ENCODE measurements at places on chromosomes 3 and 15.

GRCh38 chr3:187290503-187290902 is 1.0 kb downstream of the MASP1 start:
- no peak for DNase-seq

GRCh38 chr15:73125219-73125618 is 73.0 kb downstream of the NEO1 start:
- DNase-seq: no peak

GRCh38 chr15:101724675-101725005 is 367 bp upstream of the TARS3 start:
- no peak for DNase-seq

DNA sequence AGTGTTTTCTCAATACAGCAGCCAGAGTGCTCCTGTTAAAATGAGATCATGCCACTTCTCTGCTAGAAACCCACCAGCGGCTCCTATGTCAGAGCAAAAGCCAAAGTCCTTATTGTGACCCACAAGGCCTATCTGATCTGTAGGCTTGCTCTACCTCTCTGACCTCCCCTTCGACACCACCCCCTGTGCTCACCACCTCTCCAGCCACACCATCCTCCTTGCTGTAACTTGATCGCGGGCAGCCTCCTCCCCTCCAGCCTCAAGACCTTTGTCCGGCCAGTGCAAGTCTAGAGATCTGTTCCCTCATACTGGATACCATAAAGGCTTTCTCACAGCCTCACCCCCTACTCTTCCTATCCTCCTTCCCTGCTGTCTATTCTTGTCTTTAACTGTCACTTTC is 1.9 kb upstream of the IGDCC4 start:
- no peak for DNase-seq

- no peak for DNase-seq
Measured at GRCh38 chr3:192831111-192831644, 86.5 kb downstream of the MB21D2 start.
